ENCODE measurements at places on chromosomes 12 and 14.

DNA sequence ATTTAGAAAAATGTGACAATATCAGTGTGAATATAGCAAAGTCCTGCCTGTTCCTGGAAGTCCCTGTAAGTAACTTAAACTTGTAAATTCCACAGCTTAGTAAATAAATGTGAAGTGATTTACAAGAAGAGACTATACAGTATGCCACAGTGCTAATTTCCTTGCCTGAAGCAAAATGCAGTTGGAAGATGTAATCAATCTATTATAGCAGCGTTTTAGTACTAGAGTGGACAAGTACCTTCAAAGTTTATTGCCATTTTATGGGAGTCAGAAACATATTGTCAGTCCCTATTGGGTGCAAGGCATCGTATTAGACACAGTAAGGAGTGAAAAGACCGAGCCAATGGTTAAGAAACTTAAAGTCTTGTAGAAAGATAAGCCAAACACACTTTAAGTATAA lies 94.1 kb downstream of the TRHDE start:
- no peak for DNase-seq

DNA sequence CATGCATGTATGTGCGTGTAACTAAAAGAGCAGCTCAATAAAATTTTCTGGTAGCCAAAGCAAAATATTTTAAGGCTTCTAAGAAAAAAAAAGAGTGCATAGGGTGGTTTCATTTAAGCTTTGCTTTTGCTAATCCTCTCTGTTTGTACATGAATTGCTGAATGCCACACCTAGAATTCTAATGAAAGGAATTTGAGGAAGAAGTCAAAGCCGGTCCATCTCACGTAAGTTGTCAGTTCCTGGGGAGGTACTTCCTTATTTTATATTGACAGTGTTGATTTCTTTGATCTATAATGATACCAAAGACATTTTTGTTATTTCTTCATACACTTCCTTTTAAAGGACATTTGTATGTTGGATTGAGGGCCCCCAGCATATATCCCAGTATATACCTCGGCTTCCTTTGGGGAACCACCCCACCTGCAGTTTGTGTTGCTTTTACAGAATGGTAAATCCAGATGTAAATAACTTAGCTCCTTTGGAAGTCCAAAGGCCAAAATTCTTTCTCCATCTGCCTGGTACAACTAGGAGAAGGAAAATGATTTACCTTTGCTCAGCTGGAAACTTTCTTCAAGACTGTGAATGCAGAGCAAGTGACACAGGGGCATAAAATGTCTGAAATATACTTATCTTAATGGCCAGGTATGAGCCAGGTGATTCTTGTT lies 420.9 kb upstream of the ATP2B1 start:
- no peak for DNase-seq

DNA sequence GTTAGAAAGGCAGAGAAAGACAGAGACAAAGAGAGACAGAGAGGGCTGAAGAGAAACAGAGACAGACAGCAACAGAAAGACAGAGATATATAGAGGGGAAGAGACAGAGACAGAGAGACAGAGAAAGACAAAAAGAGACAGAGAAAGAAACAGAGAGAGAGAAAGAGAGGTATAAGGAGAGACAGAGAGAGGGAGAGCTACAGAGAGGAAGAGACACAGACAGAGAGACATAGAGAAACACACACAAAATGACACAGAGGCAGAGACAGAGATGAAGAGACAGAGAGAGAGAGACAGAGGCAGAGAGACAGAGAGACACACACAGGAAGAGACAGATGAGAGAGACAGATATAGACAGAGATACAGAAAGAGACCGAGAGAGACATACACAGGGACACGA lies 168.6 kb downstream of the TMEM121 start:
- DNase-seq = no peak

GRCh38 chr14:71692496-71692895 lies 239.7 kb upstream of the RGS6 start:
- no peak for DNase-seq

- no peak for DNase-seq
These were observed 2.6 kb downstream of the ARF6 start for GRCh38 chr14:49895480-49895879.

DNA sequence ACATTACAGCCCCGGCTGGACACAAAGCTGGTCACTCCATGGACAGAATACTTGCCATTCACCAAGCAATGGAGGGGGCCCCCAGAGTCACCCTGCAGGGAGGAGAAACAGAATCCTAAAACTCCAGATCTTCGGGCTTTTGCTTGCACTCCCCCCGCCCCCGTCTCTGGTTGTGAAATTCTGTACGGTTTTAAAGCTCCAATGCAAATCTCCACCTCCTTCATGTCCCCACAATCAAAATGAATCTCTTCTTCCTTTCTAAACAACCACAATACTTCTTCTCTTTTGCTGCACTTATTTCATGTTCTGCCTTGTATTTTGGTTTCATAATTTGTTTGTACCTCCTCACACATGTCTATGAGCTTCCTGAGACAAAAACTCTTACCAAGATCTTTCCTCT lies 5.8 kb upstream of the BIN2 start:
- no peak for DNase-seq

DNA sequence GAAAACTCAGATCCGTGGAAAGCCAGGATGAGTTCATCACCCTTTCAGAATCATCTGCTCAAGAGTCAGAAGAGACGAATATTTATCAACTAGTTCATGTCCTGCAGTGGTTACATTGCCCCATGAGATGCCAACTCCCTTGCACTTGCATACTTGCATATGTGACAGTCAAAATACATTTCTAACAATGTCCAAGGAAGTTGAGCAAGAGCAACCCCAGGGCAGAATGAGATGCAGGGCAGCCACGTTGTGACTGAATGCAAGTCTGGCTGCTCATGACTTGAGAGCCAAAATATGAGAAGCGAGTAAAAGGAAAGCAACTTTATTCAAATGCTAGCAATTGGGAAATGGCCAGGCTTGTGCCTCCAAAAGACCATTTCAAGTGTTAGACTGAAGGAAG lies 23.6 kb upstream of the UTP20 start:
- no peak for DNase-seq

DNA sequence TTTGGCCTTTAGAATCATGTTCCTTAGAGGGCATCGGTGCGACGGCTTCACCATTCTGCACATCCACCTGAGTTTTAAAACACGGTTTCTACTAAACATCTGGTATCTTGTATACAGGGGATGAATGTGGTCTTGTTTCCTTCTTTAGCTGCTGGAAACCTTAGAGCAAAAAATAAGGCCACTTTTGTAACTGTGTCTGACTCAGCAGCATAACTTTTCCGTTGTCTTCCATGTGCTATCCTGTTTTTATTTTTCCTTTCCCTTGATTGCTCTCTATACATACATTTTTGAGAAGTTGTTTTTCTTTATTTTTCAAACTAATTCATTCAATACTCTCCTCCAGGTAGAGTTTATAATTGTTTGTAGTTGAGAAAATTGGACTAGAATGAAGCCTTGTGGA lies 108.8 kb upstream of the PCED1B start:
- no peak for DNase-seq

- DNase-seq = no peak
These were observed 142.4 kb downstream of the DPF3 start for GRCh38 chr14:72751276-72752033.

DNA sequence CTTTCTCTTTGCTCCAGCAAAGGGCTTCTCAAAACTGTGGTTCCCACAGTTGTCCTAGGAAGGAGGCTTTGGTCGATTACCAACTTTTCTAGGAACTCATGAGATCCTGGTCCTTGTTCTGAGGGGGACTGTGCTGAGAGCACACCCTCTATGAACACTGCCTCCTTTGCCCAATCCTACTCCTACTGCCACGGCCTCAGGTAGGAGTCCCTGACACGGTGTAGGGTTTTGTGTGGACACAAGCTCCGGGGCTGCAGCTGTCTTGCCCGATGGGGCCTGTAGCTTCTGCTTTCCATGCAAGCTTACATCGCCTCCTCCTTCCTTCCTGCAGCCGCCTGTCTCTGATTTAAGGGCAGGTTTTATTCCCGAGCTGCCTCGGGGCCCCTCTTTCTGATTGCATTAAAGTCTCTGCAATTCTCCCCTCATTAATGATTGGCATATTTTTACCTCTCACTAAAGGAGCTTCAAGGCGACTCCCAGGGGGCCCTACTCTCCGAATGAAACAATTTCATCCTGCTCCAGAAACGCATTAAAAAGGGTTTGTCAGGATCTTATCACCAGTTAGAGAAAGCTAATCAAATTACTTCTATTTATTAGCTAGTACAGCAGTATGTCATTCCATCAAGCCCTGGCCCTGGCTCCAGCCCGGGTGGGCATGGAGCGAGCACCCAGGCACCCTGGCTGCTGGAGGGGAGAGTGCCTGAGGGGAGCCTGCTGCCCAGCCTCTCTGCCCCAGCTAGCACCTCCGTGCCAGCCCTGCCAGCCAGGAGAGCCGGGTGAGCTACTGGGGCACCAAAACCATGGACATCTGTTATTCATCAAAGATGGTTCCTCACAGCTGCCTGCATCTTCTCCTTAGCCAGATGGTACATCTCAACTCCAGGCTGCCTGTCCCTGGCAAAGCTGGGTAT lies 38.0 kb upstream of the ESRRB start:
- no peak for DNase-seq

- DNase-seq = no peak
These were observed 346.2 kb downstream of the C12orf75 start for GRCh38 chr12:105676694-105677093.

GRCh38 chr14:64855721-64856528 lies 23.8 kb downstream of the SPTB start:
- no peak for DNase-seq

GRCh38 chr12:3646561-3647241 lies 106.2 kb downstream of the CRACR2A start:
- DNase-seq = no peak

GRCh38 chr12:32743264-32743663 lies 12.4 kb downstream of the YARS2 start:
- no peak for DNase-seq

- no peak for DNase-seq
These were observed 3.0 kb upstream of the PIANP start for GRCh38 chr12:6703631-6704030.

- peak; percentile 25 for DNase-seq
These were observed 37.3 kb downstream of the PPP1R12A start for GRCh38 chr12:79897617-79898016.

DNA sequence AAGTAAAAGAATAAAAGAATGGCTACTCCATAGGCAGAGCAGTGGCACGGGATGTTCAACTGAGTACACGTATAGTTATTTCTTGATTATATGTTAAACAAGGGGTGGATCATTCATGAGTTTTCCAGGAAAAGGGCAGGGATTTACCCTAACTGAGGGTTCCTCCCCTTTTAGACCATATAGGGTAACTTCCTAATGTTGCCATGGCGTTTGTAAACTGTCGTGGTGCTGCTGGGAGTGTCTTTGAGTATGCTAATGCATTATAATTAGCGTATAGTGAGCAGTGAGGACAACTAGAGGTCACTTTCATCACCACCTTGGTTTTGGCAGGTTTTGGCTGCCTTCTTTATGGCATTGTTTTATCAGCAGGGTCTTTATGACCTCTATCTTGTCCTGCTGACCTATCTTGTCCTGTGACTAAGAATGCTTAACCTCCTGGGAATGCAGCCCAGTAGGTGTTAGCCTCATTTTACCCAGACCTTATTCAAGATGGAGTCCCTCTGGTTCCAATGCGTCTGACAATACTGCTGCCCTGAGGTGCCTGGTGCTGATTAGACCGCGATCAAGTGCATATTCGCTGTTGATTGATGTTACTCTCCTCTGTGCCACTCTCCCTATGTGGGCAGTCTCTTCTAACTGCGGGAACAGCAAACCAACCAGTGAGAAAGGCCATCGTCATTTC lies 67.6 kb upstream of the AMN1 start:
- no peak for DNase-seq

DNA sequence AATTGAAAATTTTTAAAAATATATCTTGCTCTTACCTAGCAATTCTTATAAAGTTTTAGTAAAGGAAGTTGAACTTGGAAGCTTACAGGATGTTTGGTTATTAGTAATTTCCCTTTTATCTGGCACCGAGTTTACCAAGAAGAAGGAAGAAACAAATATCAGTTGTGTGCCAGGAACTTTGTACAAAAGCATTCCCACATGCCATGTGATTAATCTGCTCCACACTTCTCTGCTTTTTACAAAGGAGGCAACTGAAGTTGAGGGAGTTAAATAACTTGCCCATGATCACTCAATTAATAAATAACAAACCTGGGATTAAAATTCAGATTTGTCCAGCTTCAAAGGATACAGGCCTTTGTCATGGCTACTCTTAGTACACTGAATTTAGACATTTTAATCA lies 122.5 kb upstream of the BCAT1 start:
- no peak for DNase-seq

- DNase-seq = peak; percentile 72
These were observed 23.6 kb downstream of the VASH1 start for GRCh38 chr14:76784881-76785280.

GRCh38 chr12:101859664-101860607 lies 17.4 kb upstream of the DRAM1 start:
- DNase-seq = no peak

DNA sequence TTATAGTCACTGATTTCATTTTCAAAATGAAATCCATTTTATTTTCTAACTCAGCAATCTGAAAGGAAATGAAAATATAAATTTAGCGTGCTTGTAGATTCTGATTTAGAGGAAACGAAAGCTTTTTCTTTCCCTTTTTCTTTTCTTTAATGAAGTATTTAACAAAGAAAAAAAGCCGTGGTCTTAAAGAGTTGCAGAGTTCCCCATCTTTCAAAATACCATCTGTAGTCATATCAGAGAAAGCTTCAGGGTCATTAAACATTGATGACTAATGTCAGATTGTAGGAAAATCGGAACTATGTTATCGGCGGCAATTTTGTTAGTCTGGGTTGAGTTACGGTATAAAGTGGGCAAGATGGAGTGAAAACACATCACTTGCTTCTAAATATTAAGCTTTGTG lies 32.3 kb downstream of the DRAM1 start:
- no peak for DNase-seq

DNA sequence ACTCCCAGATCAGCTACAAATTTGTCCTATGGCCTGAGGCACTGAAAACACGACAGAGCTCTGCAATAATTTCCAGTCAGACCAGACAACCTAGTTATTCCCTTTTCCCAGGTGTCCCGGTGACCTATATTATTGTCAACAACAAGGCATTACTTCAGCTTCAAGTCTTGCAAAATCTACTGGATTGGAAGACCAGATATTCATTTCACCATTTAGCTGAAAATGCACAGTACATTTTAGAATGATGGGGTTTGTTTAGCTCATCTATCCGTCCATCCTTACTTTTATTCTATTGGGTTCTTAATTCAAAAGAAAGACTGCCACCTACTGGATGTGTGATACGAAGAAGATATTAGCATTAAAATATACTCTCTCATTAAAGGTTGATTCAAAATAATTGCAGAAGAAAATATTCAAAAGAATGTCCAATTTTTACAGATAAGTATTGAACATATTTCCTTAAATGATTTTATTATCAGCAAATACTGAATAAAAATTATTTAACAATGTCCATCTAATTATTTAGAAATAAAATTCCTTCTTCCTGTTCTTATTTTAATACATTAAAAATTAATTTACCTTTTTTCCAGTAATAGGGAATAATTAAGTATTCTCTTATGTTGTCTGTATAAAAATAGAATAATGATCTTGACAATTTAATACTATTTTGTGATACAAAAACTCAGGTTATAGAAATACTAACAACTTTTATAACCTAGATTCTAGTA lies 244.9 kb upstream of the LRIG3 start:
- DNase-seq = no peak

- no peak for DNase-seq
These were observed 25.7 kb upstream of the COCH start for GRCh38 chr14:30848449-30849240.

Measured in iPS DF 6.9 (cell line).